ENCODE measurements at places on chromosomes 1 and 21.

- no peak for DNase-seq
These were observed 394.8 kb downstream of the MATN1 start for GRCh38 chr1:30328401-30329262.

DNA sequence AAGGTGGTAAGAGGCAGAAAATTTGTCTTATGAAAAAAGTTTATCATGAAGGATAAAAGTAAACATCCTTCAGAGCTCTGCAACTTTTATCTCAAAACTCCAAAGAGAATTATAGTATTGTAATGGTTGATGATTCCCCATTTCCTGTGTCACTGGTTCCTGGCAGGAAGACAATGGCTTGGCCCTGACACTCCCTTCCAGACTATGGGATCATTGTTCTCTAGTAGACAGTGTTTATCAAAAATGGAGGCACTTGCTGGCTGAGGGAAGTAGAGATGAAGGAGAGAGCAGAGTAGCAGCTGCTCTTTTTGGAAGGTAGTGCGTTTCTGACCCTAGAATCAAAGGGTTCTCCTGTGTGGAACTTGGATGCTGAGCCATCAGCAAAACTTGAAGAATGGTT is 145.9 kb upstream of the ATP1B1 start:
- DNase-seq = no peak

GRCh38 chr1:40784141-40784770 is 669 bp downstream of the KCNQ4 start:
- peak; percentile 47 for DNase-seq

DNA sequence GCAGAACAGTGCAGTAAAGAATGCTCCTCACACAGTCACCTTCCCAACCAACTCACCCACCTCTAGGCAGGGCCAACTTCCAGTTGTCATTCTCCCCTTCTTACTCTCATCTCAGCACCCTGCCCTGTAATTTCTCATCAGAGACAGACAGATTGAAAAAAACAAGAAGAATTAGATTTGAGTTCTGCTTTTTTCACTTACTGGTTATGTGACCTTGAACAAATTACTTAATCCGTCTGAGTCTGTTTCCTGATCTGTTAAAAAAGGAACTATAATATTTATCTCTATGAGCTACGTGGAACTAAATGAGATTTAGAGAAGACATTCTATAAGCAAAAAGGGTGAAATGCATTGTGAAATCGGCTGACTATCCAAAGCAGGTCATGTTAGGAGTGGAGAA is 330.3 kb downstream of the ZNF326 start:
- DNase-seq = no peak

DNA sequence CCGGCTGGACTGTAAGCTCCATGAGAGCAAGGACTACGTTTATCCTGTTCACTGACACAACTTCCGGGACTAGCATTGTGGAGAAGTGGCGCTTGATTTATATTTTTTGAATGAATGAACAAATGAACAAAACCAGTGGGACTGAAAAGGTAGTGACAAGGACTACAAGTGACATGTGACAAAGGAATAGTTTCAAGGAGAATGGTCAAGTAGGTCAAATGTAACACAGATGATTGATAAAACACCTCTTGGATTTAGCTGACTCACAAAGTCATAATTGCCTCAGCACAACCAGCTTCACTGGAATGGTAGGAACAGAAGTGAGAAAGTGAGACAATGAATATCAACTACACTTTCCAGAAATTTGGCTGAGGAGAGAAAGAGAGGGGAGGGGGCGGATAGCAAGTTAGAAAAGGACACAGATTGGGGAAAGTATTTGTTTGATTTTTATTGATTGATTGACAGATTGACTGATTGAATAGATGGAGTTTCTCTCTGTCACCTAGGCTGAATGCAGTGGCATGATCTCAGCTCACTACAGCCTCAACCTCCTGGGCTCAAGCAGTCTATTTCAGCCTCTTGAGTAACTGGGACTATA is 14.2 kb downstream of the MTF1 start:
- no peak for DNase-seq

- DNase-seq = no peak
These were observed 81.8 kb upstream of the CD34 start for GRCh38 chr1:207992677-207993236.

DNA sequence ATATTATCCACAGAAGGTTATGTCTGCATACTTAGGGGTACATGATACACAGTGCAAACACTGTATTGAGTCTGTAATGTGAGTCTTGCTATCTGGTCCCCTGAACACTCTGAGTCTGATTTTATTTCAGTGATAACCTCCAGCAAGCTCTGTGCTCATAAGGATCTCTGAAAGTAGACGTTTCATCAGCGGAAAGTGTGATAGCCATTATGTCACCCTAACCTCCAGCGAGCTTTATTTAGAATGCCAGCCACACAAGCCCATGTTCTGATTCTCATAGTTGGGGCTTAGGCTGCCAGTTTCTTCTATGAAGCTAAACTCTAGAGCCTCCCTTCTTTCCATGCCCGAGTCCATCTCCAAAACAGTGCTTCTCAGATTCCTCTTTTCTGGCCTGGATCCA is 3.3 kb downstream of the NR5A2 start:
- DNase-seq = no peak

DNA sequence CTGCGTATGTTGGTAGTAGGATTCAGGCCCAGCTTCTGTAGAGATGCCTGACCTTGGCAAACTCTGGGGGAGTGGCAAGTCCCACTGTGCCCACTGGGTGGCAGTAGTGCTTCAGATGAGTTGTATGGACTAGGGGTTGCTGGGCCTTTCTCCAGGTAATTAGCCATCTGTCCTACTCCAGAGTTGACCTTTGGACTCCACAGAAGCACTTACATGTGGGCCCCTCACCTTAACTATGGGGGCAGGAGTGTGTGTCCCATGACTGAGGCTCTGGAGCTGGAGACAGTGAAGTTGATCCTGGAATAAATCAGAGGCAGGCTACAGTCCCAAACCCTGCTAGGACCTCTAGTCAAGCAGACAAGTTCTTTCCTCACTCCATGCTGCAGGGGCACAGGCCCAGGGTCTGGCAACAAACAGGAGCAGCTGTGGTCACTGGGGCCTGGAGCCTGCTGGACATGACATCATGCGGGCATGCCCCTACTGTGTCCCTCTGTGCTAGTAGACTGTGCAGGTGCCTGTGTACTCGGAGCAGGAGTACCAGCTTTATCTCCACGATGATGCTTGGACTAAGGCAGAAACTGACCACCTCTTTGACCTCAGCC is 4.6 kb downstream of the DMAP1 start:
- DNase-seq = peak; percentile 73

- no peak for DNase-seq
These were observed 3.3 kb downstream of the CHRM3 start for GRCh38 chr1:239389703-239390102.

GRCh38 chr21:36704281-36704957 is 5.5 kb downstream of the SIM2 start:
- no peak for DNase-seq

DNA sequence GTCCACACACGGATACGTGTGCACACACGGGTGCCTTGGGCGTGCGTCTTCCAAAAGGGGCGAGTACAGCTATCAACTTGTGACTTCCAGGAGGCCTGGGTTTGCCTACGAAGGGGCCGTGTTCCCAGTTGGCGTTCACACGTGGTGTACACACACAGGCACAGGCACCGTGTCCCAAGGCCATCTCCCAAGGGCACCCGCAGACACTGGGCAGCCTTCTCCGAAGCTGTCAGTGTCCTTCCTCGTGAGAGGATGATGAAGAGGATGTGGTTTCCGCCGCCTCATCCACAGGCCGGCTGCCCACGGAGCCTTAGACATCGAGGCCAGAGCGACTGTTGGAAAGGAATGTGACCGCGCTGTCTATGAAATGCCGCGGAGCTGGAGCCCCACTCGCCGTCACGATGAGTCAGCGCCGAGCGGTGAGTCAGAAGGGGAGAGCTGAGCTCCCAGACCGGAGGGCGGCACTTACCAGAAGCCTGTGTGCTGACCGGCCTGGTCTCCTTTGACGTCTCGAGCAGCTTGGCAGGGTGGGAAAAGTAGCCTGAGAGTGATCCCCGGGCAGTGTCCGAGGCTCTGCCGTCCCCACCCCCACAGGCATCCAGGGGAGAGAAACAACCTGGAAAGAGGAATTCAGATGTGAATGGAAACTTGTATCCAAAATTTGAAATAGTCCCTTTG is 141.4 kb upstream of the ARHGEF16 start:
- peak; percentile 75 for DNase-seq

GRCh38 chr1:80008934-80009333 is 1002.4 kb upstream of the ADGRL4 start:
- DNase-seq = no peak

DNA sequence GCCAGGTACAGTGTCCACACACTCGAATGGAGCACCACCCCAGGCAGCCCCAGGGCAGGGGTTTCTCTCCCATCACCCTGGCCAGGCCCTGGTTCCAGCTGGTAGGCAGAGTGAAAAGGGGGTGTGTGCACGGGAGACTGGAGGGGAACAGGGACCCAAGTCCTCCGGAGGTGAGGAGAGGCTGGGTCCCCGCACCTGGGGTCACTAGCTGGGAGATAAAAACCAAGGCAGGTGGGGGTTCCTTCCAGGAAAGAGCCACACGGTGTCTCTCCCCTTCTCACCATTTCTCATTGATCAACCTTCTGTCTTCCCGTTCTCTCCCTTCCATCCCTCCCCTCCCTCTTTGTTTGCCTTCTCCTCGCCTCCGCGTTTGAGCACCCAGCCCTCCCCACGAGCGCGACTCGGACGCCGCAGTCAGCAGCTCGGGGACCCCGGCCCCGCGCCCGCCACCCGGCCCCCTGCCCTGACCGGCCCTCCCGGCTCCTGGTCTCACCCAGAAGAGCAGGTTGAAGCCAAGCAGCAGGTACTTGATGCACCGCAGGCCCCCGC is 358 bp downstream of the TSPAN2 start:
- DNase-seq = no peak

DNA sequence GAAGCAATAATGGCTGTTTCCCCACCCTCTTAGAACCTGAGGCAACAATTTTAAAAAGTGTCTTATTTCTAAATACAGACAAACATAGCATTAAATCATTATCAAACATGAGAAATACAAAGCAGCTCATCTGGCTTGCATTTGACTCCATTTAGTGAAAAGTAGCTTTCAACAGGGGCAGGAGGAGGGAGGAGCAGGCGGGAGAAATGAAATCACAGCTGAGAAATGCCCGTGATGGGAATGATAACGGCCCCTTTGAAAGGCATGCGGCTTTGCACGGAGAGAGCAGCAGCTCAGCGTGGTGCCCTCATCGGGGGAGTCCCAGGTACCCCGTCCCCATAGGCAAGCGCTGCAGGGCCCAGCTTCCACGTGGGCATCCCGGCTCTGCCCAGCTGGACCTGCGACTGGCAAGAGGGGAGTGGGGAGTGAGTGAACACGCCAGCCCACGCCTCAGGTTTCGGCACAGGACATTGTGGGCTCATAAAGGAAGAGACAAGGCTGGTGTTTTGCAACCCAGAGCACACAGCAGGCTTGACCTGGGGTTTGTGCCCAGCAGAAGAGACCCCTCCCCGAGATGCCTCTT is 134.6 kb downstream of the NPHP4 start:
- no peak for DNase-seq

DNA sequence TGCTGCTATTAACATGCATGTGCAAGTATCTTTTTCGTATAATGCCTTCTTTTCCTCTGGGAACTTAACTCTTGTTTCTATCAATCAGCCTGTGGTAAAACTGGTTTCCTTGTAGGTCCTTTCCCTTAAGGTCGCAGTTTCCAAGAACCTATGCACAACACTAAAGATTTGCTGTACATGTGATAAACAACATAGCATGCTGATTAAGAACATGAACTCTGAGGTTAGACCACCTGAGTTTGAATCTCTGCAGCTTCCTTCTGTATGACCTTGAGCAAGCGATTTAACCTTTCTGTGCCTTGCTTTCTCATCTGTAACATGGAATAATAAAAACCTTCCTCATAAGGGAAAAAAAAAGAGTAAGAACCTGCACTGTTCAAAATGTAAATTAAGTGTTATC is 186.4 kb downstream of the RYR2 start:
- DNase-seq = no peak

DNA sequence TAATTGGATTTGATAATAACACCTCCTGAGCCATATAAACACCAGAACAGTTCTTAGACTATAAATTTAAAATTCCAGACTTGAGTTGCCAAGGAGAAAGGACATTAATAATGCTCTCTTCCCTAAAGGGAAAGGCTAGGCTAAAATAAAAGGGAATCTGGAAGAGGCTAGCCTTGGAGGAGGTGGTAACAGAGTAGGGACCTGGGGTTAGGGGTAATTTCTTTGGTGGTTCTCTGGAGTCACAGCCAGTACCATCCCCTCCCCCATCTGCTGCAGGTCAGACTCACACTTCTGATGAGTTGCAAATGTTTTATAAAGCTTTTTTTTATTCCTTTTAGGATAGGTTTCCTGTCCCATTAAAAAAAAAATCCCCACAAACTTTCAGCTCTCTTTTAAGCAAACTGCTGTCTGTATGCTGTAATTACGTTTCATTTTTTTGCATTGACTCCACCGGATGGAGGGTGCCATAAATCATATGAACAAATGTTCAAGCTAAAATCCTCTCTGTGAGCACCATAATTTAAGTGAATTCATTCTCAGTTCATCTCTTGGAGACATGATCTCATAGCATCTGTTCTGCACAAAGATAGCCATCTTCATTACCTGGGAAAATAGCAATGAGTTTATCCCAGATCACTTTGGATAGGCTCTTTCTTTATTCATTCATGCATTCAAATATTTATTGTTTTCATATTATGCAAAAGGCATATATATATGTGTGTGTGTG is 379.6 kb downstream of the TTLL7 start:
- DNase-seq = no peak

DNA sequence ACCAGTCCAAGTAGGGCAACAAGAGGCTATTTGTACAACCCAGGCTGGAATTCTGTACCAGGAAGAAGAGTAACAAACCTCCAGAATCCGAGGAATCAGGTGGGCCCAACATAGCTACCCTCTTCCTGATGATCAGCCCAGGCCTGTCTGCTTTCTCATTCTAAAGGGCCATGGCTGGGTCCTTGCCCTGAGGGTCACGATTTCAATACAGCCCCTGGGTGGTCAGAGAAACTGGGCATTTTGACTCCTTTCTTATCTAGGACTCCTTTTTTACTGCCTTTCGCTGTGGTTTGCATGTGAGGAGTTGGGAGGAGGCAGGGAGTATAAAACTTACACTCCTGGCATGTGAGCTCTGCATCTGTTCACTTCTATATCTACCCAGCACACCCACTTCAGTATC is 164.9 kb upstream of the COA6 start:
- no peak for DNase-seq

GRCh38 chr1:183567584-183567983 is 22.7 kb downstream of the NCF2 start:
- DNase-seq = no peak

GRCh38 chr21:28705616-28706015 is 287.1 kb downstream of the LTN1 start:
- no peak for DNase-seq

DNA sequence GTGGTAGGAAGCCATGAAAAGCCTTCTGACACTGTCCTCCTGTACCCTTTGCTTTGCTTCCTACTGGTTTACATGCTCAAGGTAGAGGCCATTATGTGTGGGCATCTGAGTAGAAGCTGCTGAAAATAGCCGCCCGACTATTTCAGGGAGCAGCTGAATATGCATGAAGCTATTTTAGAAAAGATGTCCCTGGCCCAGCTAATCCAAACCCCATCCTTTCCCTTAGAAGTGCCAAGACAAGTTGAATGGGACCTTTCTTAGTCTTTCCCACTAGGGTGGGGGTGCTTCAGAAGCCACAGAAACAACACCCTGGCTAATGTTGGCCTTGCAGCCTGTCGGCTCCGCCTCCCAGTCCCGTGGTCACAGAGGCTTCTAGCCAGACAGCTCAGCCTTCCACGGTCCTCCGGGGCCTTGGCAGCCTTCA is 205.1 kb upstream of the EDN2 start:
- DNase-seq = no peak

- DNase-seq = no peak
These were observed 257.9 kb downstream of the VAV3 start for GRCh38 chr1:107707111-107707510.

- no peak for DNase-seq
These were observed 105.1 kb downstream of the ROR1 start for GRCh38 chr1:63878932-63879331.
